NCI-H460 (cell line): ENCODE measurements at places on chromosomes 13 and 19.
A peak's percentile ranks its signal among the peaks of the same experiment; 100 is the strongest.

DNA sequence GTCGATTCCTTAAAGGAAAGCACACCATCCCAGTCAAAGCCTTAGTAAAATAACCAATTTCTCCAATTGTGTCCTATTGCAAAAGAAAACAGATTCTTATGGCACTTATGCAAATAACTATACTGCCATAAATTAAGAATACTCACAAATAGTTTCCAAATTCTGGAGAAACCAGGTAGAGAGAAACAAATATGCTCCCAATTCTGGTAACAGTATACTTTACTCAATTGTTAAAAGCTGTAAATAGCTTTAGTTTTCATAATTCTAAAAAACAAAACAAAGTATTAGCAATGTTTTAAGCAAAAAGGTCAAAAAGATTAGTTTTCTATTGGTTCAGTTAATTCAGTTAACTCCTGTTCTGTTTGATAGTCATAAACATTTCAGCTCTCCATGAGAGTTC lies 18.2 kb upstream of the UBAC2 start:
- DNase-seq, result no peak

DNA sequence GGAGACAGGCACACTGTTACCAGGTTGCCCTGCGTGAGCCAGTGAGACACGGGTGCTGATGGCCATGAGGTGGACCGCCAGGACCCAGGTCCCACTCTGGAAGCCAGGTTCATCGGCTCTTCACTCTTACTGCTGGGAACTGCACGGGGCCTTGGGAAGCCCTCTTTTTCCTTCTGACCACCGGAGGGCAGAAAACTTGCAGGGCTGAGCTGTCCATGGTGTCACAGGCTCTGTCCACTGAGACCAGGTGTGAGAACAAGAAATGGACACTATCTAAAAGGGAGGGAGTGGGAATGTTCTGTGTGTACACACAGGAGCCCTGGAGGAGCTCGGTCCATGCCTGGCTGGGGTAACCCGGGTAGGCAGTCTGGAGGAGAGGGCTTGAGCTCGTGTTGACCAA lies 93.4 kb downstream of the UQCRFS1 start:
- DNase-seq, result no peak

DNA sequence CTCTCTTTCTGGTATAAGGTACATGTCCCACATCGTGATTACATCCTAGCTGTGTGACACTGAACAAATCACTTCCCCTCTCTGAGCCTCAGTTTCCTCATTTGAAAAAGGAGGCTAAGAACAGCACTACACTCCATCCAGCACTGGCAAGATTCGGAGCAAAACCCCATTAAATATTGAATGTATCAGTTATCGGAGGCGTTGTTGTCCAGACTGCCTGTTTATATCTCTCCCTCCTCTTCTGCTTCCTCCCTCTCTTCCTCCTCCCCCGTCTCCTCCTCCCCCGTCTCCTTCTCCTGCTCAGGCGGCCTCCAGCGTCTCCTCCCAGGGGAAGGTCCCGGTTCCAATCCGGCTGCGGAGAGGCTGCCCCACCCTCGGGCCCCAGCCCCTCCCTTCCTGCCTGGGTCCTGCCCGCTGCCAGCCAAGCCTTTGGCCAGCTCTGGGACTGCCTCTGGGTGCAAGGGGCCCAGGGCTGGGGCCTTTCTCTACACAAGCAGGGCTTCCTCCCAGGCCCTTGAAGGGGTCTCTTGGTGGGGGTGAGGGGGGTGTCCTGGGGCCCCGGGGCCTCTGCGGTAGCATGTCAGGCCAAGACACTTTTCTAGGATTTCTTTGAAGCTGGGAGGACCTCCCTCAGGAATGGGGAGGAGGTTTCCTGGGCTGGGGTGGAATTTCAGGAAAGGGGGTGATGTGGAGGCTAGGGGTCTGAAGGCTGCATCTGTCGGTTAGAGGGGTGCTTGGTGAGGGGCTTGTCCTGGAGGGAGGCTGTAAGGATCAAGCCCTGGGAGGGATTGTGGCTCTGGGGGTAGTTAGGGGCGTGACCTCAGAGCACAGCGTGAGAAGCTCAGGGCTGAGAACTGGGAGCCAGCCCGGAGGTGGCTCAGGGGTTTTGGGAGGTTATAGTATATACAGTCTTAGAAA lies 1.9 kb downstream of the RRAS start:
- DNase-seq, result peak; percentile 77

DNA sequence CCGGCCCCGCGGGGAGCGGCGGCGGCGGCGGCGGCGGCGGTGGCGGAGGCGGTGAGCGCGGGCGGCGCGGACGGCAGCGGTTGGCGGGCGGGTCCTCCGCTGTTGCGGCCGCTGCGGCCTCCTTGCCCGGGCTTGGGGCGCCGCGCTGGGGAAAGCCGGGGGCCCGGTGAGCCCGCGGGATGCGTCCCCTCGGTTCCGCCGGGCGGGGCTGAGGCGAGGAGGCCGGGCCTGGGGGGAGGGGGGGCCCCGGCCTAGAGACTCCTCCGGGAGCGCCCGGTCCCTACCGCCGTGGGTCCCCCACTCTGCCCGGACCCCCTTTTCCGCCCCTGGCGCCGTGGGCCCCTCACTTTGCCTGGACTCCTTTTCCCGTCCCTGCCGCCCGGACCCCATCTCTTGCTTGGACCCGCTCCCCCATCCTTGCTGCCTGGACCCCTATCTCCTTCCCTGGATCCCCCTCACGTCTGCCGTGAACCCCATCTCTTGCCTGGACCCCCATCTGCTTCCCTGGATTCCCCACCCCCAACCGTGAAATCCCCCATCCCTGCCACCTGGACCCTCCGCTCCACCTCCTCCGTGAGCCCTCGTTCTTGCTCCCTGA lies 28.6 kb upstream of the NDUFS7 start:
- DNase-seq, result no peak

GRCh38 chr19:3580156-3580934 lies 4.9 kb upstream of the GIPC3 start:
- no peak for DNase-seq

DNA sequence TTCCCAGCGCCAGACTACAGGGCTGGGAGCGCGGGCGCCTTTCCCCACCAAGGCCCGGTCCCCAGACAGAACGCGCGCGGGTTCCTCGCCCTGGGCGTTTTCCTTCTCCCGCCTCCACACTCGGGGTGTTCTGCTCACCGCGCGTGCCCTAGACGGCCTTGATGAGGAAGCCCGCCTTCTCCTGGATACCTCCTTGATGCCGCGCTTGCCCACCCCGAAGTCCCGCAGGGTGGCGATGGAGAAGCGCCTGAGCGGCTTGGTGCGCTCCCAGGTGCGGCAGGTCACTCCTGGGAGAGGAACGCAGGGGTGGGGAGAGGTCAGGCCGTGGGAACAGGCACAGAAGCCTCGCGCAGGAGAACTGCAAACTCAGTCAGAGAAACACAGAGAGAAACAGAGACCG lies 34.8 kb downstream of the CYP2B6 start:
- no peak for DNase-seq

DNA sequence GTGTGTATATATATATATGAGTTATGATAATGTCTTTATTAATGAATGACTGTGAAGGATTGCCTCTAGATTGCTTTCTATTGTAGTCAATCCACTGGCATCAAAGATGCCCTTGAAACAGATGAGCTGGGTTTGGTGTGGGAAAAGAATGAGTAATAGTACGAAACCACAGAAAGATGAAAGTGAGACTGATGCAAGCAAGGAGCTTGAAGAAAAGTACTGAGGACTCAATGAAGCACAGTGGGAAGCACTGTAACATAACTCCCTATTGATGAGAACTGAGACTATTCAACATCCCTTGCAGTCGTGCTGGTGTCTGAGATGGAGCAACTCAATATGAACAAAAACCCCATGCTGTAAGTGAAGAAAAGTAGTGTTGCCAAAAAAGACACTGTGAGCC lies 1794.2 kb downstream of the SLITRK5 start:
- DNase-seq, result no peak

DNA sequence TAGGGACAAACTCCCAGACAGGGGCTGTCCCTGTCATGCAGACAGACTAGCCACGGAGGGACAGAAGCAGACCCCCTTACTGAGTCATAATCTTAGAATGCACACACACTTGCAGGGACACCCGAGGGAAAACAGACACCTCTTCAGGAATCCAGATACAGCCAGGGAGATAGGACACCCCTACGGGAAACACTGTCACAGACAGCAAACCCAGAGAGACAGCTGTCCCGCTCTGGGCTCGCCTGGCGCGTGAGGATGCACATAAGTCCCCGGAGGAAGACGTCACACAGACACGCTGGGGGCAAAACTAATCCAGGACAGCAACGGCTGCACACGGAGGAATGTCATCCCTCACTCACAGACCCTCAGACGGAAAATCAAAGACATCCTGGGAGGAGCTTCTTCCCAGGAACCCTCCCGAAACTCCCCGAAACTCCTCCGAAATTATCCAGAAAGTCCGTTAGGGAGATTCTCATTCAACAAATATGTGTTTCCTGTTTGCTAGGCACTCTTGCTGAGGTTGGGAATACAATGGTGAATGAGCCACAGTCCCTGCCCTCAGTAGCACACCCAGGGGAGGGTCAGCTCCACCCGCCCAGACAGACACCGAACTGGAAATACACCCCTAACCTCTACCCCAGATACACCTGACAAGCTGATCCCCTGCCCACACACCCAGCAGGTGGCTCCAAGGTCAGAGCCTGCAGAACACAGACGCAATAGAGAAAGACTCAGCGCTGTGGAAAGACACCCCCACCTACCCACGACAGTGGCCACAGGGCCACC lies 15.2 kb upstream of the TOMM40 start:
- no peak for DNase-seq

DNA sequence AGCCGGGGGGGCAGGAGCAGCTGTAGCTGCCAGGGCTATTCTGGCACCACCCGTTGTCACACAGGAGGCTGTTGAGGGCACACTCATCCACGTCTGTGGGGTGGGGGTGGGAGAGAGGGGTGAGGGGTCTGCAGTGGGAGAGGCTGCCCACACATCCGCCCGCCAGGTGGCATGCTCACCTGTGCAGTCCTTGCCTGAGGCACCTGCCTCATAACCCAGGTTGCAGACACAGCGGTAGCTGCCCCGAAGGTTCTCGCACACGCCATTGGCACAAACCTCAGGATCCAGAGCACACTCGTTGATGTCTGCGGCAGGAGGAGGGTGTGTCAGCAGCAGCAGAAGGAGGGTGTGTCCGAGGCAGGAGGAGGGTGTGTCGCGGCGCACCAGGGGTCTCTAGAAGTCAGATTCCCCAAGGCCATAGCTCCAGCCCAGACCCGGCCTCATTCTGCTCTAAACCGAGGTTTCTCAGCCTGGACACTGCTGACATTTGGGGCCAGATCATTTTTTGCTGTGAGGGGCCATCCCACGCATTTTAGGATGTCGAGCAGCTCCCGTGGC lies 20.3 kb downstream of the FBN3 start:
- DNase-seq, result no peak

- DNase-seq, result no peak
These were observed 55.0 kb downstream of the LRCH1 start for GRCh38 chr13:46607768-46608564.

DNA sequence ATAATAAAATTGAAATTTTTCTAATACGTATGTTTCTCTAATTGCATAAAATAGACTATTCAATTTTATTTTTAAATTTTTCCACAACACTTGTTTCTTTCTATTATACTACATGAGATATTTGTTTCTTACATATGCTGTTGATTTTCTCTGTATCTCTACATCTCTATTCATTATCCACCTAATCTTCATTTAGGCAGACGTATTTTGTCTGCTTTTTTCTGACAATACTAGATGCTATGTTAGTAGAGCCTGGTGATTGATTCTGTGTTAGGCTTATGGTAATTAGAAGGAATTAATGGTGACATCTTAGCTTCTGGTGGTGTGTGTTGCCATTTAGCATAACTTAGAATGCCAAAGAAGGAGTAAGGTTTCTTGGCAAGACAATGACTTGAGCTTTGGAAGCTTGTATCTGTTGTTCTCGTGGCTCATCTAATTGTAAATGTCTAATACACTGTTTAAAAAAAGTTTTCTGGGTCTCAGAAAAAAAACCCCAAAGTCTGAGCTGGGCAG lies 1610.7 kb upstream of the PCDH20 start:
- DNase-seq, result no peak

GRCh38 chr13:71797517-71797916 lies 69.5 kb downstream of the DACH1 start:
- no peak for DNase-seq

DNA sequence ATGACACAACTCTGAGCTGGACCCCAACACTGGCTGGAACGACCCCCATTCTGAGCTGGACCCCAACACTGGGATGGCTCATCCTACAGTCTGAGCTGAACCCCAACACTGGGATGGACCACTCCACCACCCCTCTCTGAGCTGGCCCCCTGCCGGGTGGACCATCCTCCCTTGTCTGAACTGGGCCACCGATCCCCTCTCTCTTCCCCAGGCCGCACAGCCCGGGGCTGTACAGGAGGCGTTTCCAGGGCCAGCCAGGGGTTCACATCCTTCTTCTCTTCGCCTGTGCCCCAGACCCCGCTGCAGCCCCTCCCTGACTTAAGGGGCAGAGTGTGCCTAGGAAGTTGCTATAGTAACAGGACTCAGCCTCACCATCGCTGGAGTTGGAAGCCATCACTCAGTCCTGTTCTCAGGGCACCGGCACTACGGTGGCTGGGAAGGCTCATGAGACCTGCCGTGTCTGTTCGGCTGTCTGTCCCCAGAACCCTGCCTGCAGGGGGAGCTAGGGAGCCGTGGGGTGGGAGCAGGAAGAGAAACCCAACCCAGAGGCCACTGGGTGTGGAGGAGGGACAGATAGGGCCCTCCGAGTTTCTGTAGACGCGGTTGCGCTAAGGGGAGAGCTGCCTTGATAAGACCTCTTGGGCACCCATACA lies 3.7 kb downstream of the PRKACA start:
- no peak for DNase-seq

DNA sequence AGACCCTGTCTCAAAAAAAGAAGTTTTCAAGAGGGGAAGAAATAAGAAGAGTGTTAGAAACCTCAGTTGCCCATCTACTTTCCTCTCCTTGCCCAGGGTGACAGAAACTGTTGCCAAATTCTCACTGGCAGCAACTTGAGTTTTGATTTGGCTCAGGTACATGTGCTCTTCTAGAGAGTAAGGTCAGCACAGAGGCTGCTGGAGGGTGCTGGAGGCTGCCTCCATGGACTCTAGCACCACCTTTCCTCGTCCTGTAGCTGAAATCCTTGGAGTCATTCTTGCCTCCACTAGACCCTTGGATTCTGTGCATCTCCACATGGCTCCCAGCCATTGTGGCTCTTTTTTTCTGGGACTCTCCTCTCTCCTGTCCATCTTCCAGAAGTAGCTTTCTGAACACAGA lies 149.1 kb downstream of the TM9SF2 start:
- no peak for DNase-seq
